ENCODE measurements at places on chromosomes 12 and 14. TPM values are rescaled to one million over a fixed set of nuclear protein-coding genes. Genes with fewer than 3 reads are reported as not detected.
A peak's percentile ranks its signal among the peaks of the same experiment; 100 is the strongest.

- DNase-seq, result no peak
Measured at GRCh38 chr12:15469356-15469755, 147.0 kb downstream of the PTPRO start.

DNA sequence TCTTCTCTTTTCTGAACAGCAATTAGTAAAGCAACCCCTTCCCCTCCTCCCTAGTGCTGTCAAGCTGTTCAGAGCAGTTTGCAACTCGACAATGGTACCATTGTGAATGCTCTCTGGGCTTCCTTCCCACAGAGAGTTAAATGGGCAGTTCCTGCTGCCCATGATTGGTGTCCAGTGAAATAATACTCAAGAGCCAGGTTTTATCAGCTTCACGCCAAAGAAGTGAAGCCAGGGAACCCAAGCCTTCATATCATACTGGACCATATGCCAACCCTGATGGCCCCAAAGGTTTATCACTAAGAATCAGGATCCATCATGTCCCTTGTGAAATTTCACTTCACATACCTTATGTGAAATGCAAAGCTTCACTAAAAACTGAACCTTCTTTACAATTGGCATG, 24.7 kb downstream of the INSM2 start:
- no peak for DNase-seq

FOXM1 gene
- 1.7 TPM for polyA plus RNA-seq

DNA sequence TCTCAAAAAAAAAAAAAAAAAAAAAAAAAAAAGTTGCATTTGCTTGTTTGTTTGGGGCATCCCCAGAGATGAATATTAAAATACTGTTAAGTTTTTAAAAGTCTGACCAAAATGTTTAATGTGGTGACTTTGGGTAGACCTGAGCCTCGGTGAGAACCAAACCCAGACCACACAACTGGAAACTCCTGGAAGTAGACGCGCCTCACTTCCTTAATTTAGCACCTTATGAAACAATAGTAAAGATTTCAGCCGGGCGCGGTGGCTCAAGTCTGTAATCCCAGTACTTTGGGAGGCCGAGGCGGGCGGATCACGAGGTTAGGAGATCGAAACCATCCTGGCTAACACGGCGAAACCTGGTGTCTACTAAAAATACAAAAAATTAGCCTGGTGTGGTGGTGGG, 9.3 kb downstream of the NFKBIA start:
- DNase-seq, result no peak

- peak; percentile 1 for DNase-seq
Measured at GRCh38 chr12:5171701-5172100, 128.0 kb downstream of the KCNA5 start.

DNA sequence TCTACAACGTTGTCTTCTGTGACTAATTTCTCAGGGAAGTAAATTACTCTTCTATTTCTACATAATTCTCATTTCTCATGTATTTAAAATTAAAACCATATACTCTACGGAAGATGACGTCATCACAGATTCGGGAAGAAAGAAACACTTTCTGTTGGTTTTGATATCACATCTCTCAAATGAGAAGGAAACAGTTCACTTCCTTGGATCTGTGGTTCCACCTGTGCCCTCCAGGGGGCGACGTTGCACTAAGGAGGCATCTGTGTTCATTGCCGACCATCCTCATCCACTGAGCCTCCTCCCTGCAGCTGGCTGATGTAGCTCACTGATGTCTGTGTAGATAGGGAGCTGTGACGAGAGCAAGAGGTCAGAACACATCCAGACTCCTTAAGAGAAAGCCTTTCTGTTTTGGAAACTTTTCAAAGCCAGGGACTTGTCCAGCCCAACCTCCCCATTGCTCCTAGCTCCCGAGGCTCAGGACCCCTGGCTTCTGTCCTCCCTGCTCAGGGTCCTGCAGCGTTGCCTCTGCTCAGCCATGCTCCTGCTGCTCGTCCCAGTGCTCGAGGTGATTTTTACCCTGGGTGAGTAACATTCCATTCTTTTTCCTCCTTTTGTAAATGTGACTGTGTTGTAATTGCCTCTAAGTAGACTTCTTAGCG, 172.7 kb upstream of the OR4E1 start:
- peak; percentile 62 for DNase-seq

SLC25A21 gene
- polyA plus RNA-seq, result not detected

- DNase-seq, result no peak
Measured at GRCh38 chr14:52060080-52060479, 8.8 kb downstream of the NID2 start.

DNA sequence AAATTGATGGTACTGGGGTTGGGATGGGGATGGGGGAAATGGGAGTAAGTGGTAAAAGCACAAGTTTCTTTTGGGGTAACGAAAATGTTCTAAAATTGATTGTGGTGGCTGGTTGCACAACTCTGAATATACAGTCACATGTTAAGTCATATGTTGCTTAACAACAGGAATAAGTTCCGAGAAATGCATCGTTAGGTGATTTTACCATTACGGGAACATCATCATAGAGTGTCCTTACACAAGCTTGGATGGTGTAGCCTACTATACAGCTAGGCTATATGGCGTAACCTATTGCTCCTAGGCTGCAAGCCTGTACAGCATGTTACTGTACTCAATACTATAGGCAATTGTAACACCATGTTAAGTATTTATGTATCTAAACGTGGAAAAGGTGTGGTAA, 31.0 kb downstream of the ITGA7 start:
- no peak for DNase-seq

DNA sequence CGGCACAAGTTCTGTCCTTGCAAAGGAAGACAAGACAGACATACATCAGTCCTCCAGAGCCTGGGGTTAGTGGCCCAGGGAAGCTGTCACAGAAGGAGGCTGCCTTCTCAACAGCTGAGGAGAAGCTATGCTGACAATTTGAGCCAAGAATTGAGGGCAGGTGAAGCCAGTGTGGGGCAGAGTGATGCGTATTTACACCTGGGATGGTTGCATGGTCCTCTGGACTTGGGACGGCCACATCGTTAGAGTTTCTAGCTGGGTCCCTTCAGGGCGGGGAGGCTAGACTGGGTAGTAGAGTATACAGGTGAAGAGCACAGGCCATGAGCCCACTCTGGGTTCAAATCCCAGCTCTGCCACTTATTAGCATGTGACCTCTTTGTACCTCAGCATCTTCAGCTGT, 16.5 kb downstream of the KRT85 start:
- no peak for DNase-seq

DNA sequence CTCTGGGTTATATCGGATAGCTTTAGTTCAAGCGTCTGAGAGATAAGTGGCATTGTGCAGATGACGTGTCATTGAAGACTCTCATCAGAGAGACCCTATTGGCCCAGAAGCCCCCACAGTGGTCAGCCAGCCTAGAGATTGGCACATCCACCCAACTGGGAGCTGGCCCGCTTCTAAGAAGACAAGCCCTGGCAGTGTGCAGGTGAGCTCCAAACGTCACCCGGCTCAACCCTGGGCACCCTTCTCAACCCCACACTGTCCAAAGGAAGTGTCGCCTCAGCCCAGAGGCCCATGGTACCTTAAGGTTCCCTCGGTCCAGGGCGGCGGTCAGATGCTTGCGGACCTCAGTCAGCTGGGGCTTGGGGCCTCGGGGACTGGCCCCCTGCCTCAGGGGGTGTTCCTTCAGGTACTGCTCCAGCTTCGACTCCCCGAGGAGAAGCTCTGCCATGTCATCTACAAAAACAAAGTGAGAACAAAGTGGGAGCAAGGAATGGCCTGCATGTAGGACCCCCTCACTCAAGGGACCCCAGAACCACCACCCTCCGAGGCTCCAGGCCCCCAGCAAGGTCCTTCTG, 30.3 kb downstream of the TTC7B start:
- no peak for DNase-seq

GRCh38 chr12:130666645-130667044, 49.5 kb downstream of the RIMBP2 start:
- DNase-seq, result no peak

DNA sequence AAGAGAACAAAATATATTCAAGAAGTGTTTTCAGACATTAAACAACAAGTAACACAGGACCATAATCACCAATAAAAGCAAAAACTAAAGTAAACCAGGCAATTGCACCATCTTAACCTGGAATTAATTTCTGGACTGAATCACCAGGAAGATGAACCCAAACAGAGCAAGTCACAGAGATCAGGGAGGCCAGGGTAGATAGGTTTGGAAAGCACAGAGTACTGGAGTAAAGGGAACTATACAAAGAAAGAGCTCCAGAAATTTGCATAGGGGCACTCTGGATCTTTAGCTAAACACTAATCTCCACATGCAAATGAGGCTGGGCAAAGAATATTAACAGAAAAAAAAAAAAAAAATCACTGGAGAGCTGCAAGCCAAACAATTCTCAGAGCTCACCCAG, 84.7 kb downstream of the NUAK1 start:
- no peak for DNase-seq
